A549 treated with CpdA at 1 μM for 4 hours (cell line): ENCODE measurements at places on chromosomes 2 and 18. TPM values are rescaled to one million over a fixed set of nuclear protein-coding genes. Genes with fewer than 3 reads are reported as not detected.

The SERPINB7 gene
- 1.7 to 3.3 TPM (median 2.8 TPM) in 5 replicates for total RNA-seq

The ANKRD29 gene
- 11.8 to 15.5 TPM (median 13.5 TPM) in 5 replicates for total RNA-seq

The L3MBTL4 gene
- total RNA-seq, result not detected in 5 replicates

The LONRF2 gene
- 3.0 to 4.1 TPM (median 3.8 TPM) in 5 replicates for total RNA-seq

The APOB gene
- 0.29 TPM in 1 of 5 replicates, not detected in the others for total RNA-seq

The LINC00305 gene
- not detected in 5 replicates for total RNA-seq

The TRAPPC8 gene
- total RNA-seq, result 10.0 to 14.7 TPM (median 13.6 TPM) in 5 replicates

The PCARE gene
- not detected in 5 replicates for total RNA-seq

The NRBP1 gene
- total RNA-seq, result 130 to 142 TPM (median 141 TPM) in 5 replicates

The SCN9A gene
- 2.8 to 6.1 TPM (median 5.1 TPM) in 5 replicates for total RNA-seq

The SH3RF3 gene
- total RNA-seq, result 0.37 to 0.48 TPM (median 0.38 TPM) in 5 replicates

The SCN2A gene
- total RNA-seq, result 0.01 TPM in 1 of 5 replicates, not detected in the others

The LMAN2L gene
- 22.6 to 26.7 TPM (median 25.9 TPM) in 5 replicates for total RNA-seq

The SDC1 gene
- 161 to 205 TPM (median 186 TPM) in 5 replicates for total RNA-seq

The SKOR2 gene
- total RNA-seq, result not detected in 5 replicates

The VWC2L gene
- not detected in 5 replicates for total RNA-seq

The DNAJC5G gene
- total RNA-seq, result not detected in 5 replicates

The LIMS2 gene
- 4.0 to 8.1 TPM (median 5.2 TPM) in 5 replicates for total RNA-seq

The ADAM17 gene
- total RNA-seq, result 26.5 to 42.3 TPM (median 30.3 TPM) in 5 replicates
